ENCODE measurements at places on chromosomes 6 and 20.

- DNase-seq: no peak
Observed at GRCh38 chr6:48664826-48665225, 553.8 kb upstream of the PTCHD4 start.

GRCh38 chr20:49790077-49790798 is 22.4 kb upstream of the SLC9A8 start:
- no peak for DNase-seq

DNA sequence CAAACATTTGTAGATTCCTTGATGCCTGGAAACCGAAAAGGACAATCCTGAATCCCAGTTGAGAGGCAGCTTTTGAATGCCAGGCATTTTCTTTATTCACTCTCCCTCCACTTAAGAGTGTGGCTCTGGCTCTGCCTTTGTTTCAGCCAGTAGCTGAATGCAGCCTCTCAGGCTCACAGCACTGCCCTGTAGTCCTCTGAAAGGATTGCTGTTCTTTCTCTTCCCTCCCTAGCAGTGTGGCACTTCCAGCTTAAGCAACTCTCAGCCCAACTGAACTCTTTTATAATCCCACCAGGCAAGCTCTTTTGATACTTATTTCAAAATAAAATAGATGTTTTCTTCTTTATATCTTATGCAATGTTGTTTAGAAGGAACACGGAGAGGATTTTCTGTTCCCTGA is 415.6 kb downstream of the GJA1 start:
- DNase-seq: no peak

DNA sequence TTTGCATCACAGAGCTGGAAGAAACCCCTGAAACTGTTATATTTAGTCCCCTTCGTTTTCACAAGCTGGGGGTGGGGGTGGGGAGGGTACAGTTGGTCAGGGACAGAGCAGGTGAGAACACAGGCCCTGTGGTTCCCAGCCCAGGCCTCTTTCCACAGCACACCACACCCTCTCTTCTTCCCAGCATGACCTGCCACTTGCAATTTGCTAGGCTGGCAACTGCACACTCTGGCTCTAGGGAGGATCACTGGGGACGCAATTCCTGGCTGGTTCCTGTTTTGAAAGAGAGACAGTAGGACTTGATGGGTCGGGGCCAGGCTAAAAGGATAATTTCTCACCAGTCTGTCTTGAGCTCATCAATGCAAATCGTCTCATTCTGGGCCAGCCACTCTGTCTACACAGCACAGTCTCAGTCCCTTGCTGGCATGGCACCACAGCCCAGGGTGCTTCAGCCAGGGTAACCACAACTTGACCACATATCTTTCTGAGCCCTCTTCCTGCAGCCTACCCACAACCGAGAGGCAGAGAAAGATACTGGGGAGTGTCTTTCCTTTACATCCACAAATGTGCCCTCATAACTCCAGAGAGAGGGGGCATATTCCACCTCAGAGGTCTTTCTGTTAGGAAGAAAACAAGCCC is 41.7 kb upstream of the EMILIN3 start:
- DNase-seq: no peak

GRCh38 chr6:138800377-138801150 is 4.7 kb downstream of the ECT2L start:
- no peak for DNase-seq

DNA sequence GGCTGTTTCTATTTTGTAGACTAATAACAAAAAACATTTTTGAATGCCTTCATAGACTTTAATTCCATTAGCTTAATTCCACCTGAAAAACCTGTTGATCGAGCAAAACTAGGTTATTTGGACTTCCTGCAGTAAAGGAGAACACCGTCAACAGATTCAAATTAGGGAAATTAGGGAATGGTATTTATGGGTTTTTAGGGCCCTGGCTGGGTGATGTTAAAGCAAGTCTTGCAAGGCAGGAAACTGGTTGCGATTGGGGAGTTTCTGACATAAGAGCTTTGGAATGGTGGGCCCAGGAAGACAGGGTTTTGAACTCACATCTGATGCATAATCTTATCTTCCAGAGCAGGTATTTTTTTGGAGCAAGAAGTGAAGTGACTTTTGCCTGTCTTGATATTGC is 40.1 kb upstream of the TFAP2C start:
- no peak for DNase-seq

GRCh38 chr6:118748311-118749062 is 97.1 kb upstream of the CEP85L start:
- DNase-seq: no peak

DNA sequence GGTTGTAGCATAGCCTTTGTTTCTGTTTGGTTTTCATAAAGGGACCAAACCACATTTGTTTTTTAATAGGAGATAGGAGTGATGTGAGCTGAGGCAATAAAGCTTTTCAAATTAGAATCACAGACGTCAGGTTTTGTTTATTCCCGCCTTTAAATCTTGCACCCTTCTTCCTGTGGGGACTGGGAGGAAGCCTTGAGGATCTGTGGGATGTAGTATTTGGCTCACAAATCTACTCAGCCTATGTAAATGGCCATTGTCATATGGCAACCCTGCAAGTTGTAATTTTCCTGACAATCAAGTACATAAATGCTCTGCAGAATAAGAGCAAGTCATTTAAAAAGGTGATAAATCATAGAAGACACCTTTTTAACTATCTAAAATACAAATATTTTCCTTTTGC is 110.4 kb downstream of the ADGRG6 start:
- no peak for DNase-seq

DNA sequence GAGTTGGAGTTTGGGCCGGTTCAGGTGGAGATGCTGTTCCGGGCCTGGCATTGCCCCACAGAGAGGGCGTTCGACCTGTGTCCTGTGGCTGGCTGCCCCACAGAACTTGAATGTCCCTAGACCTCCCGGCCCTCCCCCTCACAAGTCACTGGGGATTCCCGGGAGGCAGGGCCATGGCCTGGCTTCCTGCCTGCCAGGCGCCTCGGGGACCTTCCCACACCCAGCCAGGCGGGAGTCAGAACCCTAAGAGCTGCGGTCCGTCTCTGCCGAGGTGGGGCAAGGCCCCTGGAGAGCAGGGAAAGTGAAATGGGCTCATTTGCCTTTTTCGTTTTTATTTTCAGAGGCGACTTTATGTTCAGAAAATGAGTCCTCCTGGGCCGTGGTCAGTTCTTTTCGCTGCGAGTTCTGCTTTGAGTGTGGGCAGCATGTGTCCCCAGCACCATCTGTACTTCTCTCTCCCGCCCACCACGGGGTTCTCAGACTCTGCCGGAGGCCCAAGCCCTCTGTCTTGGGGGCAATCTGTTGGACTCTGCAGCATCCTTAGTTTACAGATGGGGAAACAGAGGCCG is 8.5 kb downstream of the RBM38 start:
- DNase-seq: no peak

GRCh38 chr6:23409531-23409930 is 716.5 kb upstream of the NRSN1 start:
- DNase-seq: no peak

DNA sequence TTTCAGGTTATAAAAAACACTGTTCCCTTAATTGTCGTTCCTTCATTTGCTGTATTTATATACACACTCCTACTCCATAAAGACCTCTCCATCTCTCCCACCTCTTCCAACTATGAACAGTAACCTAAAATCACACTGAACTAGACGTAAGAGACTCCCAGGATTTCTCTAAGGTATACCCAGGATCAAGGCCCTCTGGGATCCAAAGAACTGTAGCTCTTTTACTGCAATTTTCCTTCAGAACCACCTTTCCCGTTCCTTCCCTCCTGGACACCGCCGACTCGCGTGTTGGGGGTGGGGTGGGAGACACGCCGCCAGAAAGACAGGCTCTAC is 680 bp downstream of the LATS1 start:
- no peak for DNase-seq

DNA sequence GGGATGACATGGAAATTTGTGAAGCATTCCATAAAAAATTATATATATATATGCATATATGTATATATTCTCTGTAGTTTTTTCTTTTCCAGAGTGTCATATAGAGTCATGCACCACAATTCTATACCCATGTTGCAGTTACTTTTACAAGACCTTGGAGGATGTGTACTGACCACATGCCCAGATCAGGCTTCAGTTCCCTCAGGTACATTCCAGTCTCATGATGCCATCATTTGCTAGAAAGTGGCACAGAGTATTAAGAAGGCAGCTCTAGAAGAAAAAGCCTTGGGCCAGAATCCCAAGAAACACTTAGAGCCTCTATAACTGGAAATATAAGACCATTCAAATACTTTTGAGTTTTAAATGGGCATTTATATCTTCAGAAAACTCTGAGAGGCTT is 685.5 kb upstream of the FLRT3 start:
- no peak for DNase-seq

DNA sequence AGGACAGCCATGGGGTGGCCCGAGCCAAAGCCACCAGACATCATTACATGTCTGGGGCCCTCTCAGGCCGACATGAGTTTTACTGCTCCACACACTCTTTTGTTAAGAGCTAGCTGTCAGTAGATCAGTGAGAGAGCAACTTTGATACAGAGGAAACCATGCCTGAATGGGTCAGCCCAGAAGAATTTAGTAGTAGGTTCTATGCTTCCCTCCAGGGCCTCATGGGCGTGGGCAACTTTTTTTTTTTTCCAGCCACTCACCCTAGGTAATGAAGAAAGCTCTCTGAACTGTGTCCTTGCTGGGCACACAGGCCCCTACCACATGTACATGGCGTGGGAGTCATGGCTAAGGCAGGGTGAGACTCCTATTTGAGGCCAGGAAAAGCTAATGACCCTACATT is 38.8 kb downstream of the HLA-F start:
- DNase-seq: no peak

- DNase-seq: no peak
Observed at GRCh38 chr20:52783769-52784168, 188.4 kb upstream of the TSHZ2 start.

DNA sequence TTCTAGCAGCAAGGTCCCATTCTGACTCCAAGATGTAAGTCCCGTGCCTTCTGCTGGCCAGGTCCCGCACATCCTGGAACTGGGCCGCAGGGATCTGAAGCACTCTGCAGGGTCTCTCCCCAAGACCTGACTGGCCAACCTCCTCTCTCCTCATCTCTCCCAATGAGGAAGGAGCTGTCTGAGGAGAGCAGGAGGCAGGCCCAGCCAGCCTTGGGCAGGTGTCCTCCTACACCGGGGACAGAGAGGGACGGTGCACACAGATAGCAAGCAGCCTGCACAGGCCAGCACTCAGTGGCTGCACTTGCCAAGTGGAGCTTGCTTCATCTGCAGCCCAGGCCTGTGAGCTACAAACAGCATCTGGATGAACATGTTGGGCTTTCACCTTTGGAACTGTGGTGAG is 76.8 kb upstream of the CD93 start:
- no peak for DNase-seq

DNA sequence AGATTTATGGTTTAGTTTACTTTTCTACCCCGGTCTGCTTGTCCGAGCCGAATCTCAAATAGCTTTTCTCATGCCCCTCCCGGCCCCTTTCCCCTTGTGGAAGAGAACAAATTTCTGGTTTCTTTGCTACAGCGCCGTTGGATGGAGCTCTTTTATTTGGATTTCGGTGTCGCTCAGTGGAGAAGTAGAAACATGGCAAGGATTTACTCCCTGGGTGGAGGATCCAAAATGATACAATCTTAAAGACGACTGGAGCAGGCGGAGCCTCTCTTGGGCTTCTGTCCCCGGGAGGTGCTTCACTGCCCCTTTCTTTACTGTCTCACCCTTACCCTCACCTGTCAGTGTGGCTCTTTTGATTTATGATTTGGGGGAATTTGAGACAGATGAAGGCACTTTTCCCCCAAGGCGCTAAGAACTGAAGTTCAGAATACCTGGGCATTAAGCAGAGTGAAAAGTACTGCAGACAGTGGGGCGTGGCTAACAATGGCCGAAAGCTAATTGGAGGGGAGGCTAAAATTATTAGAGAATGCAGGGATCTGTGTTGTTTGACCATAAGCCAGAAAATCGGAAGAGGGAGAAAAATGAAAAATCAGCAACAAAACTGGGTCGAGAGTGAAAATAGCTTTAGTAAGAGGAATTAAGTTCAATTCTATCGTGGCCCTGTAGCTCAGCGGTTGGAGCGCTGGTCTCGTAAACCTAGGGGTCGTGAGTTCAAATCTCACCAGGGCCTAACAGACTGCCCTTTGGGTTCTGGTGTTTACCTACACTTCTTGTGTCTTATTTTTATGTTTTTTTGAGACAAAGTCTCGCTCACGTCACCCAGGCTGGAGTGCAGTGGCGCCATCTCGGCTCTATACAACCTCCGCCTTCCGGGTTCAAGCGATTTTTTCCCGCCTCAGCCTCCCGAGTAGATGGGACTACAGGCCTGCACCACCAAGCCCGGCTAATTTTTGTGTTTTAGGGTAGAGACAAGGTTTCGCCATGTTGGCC is 145.1 kb upstream of the ZNF184 start:
- DNase-seq: no peak

DNA sequence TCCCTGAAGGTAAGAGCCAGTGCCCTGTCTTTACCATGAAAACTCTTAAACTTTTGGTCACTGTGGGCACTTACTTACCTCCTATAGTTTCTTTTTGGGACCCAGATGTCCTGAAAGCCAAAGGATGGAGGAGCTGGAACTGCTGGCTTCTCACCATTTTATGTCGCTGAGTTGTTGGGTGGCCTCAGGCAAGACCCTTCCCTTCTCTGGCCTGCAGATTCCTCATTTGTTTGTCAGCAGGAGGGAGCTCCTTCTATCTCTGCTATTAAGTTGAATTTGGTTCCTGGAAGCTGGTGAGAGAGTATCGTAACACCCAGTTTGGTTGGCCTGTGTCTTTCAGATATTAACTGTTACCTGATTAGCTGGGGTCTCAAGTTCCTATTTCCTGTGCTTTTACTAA is 68.2 kb upstream of the MYL9 start:
- no peak for DNase-seq

GRCh38 chr20:5820738-5821137 is 70.5 kb downstream of the SHLD1 start:
- DNase-seq: no peak

DNA sequence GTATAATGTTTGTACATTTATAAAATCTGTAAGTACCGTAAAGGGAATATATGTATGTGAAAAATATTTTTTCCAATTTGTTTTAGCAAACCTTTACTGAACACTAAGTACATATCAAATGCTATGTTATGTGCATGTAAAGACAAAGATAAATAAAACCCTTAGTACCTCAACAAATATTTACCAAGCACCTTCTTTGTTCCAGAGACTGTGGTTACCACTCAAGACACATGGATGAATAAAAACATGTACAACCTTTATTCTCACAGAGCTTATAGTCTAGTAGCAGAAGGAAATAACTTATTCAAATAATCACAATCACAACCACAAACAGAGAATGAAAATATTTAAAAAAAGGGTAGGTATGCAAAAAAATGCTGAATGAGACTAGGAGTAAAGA is 17.5 kb downstream of the TMX4 start:
- no peak for DNase-seq

- no peak for DNase-seq
Observed at GRCh38 chr6:56949265-56949664, 5.6 kb upstream of the BEND6 start.

All from stimulated activated CD8-positive, alpha-beta memory T cell treated with anti-CD3 and anti-CD28 coated beads, Interleukin-15, amount 100 ng/mL, for 4 hours (primary cell).